ENCODE measurements at places on chromosomes 11 and 22. TPM values are rescaled to one million over a fixed set of nuclear protein-coding genes. Genes with fewer than 3 reads are reported as not detected.

Gene TSPAN18
- 39.1 TPM for total RNA-seq

Gene B4GALNT4
- 64.6 TPM for total RNA-seq

Gene ASCC2
- total RNA-seq: 71.2 TPM

Gene ADAMTS15
- 13.8 TPM for total RNA-seq

Gene GRIA4
- total RNA-seq: 0.53 TPM

Gene MPST
- total RNA-seq: 67.8 TPM

Gene CDC42BPG
- 2.0 TPM for total RNA-seq

Gene SERPING1
- 62.5 TPM for total RNA-seq

Gene MMP3
- total RNA-seq: not detected

Gene MS4A18
- total RNA-seq: not detected

Gene STK33
- 8.1 TPM for total RNA-seq

Gene BCL2L13
- 69.0 TPM for total RNA-seq

Gene SIK2
- 15.0 TPM for total RNA-seq

Gene GLYAT
- total RNA-seq: not detected

Gene VSIG10L2
- not detected for total RNA-seq

Gene BLID
- total RNA-seq: 1.2 TPM

Gene TRIM48
- not detected for total RNA-seq

Gene BCO2
- total RNA-seq: 0.62 TPM

Gene MED15
- 127 TPM for total RNA-seq

Gene C22orf15
- total RNA-seq: 0.38 TPM

Gene SLC1A2
- 0.14 TPM for total RNA-seq

Gene OR8G5
- total RNA-seq: not detected

Gene KRTAP5-9
- total RNA-seq: not detected

Gene MLC1
- total RNA-seq: 0.09 TPM

Gene TEAD1
- total RNA-seq: 149 TPM

Gene PIK3IP1
- total RNA-seq: 22.3 TPM

Gene MFRP
- not detected for total RNA-seq

Gene DEUP1
- 0.91 TPM for total RNA-seq

Gene PGA5
- 0.79 TPM for total RNA-seq

Gene ZNRD2
- total RNA-seq: 40.4 TPM

Gene OR5AN1
- not detected for total RNA-seq

Gene CAPN5
- total RNA-seq: 17.4 TPM

Gene KRTAP5-2
- not detected for total RNA-seq

Gene FAM180B
- not detected for total RNA-seq

Gene F2
- 0.57 TPM for total RNA-seq

Gene ISX
- not detected for total RNA-seq

Gene OR52R1
- not detected for total RNA-seq

Gene OR52I2
- total RNA-seq: not detected

Gene OR8D2
- total RNA-seq: not detected

Gene OR4D9
- total RNA-seq: not detected
